ENCODE measurements at places on chromosomes 5 and 9. TPM values are rescaled to one million over a fixed set of nuclear protein-coding genes. Genes with fewer than 3 reads are reported as not detected.

FST gene
- total RNA-seq: 2.0 TPM

DNA sequence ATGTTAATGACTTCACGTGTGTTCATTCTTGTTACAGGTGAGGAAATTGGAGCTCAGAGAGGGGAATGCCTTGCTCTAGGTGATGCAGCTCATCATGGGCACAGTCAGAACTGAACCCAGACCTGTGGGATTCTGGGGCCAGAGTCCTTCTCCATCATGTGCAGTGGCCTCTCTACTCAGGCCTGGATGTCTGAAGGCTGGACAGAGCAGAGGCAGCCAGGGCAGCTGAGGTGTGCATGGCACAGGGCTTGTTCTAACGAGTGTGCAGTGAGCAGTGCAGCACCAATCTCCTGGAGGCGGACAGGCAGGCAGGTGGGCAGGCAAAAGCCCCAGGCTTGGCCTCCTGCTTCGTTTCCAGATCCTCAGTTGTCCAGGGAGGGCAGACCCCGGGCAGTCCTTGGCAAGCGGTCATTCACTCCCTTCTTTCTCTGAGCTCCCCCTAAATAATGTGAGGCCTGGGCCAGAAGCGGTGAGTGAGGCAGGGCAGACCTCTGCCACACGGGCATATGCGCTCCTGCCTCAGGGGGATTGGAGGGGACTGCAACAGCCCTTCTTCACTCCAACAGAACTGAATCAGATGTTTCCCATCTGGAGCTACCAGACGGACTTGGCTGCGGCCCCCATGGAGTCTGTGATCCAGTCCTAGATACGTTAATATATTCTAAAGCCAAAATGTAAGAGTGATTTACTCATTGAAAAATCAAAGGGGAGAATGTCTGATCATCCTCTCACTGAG, 68.7 kb upstream of the FSTL4 start:
- H3K4me3 ChIP-seq: no peak overlapping the region
- H3K4me1 ChIP-seq: no peaks in the 10 kb centered on the region
- H3K27ac ChIP-seq: no peak overlapping the region
- H3K27me3 ChIP-seq: no peaks in the 10 kb centered on the region
- H3K36me3 ChIP-seq: no peaks in the 10 kb centered on the region

- peak overlapping the region; percentile 47 for H3K27ac ChIP-seq
- no peak for DNase-seq
Measured at GRCh38 chr9:129351058-129351641, 173.1 kb upstream of the IER5L start.

DNA sequence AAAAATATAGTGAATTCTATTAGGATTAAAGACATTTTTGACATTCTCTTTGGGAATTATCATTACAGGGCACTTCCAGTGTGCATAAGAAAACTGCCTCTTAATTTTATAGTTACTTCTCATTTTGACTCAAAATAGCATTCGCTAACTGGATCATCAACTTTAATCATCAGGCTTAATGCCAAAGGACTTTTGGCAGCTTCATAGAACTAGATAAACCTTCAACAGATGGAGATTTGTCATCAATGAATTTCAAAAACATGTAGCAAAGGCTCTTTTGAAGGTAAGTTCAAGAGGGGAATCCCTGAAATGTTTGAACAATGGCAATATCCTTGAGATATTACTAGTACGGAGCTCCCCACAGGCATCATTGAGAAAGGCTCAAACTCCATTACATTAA, 447.2 kb downstream of the PDE4D start:
- H3K27ac ChIP-seq: no peak overlapping the region
- no peaks in the 10 kb centered on the region for H3K4me1 ChIP-seq
- no peak for DNase-seq
- H3K36me3 ChIP-seq: no peaks in the 10 kb centered on the region
- no peaks in the 10 kb centered on the region for H3K27me3 ChIP-seq

Data from gastrocnemius medialis (tissue), 4 donors.